ENCODE measurements at places on chromosomes 7 and 10. TPM values are rescaled to one million over a fixed set of nuclear protein-coding genes. Genes with fewer than 3 reads are reported as not detected.

The CCDC146 gene
- 0.32 TPM for total RNA-seq

The SPDYE6 gene
- total RNA-seq: not detected

The HGF gene
- 0.05 TPM for total RNA-seq

The MALRD1 gene
- total RNA-seq: not detected

The TACC2 gene
- total RNA-seq: 74.1 TPM

The SNX10 gene
- total RNA-seq: 5.0 TPM

The ZNF467 gene
- 1.3 TPM for total RNA-seq

The ANKRD30A gene
- total RNA-seq: 0.86 TPM

The ADRB1 gene
- total RNA-seq: 1.4 TPM

The PSMA2 gene
- total RNA-seq: 206 TPM

The SVOPL gene
- total RNA-seq: not detected

The ASZ1 gene
- total RNA-seq: not detected

The CREB5 gene
- 4.7 TPM for total RNA-seq

The PTPRE gene
- total RNA-seq: 5.7 TPM

The FEZF1 gene
- not detected for total RNA-seq

The CHST3 gene
- total RNA-seq: 51.0 TPM

The POLL gene
- total RNA-seq: 13.9 TPM
